ENCODE measurements at places on chromosomes 2 and 18.
A peak's percentile ranks its signal among the peaks of the same experiment; 100 is the strongest.

DNA sequence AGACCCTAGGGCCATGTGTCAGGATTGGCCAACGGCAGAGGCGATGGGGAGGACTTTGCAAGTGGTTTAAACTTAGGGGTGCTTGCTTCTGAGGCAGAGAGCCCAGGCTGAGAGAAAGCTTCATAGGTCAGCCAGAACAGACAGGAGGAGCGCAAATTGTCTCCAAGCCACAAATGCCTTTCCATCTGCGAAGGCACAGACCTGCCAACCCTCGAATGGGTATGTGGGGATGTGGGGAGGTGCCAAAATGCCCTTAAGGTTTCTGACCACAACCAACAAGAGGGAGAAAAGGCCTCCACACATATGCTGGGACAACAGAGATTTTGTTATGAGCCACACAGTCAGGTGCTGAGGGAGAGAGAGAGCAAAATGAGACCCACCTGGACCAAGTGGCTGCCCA, 283.6 kb downstream of the CYP26B1 start:
- peak; percentile 31 for DNase-seq

DNA sequence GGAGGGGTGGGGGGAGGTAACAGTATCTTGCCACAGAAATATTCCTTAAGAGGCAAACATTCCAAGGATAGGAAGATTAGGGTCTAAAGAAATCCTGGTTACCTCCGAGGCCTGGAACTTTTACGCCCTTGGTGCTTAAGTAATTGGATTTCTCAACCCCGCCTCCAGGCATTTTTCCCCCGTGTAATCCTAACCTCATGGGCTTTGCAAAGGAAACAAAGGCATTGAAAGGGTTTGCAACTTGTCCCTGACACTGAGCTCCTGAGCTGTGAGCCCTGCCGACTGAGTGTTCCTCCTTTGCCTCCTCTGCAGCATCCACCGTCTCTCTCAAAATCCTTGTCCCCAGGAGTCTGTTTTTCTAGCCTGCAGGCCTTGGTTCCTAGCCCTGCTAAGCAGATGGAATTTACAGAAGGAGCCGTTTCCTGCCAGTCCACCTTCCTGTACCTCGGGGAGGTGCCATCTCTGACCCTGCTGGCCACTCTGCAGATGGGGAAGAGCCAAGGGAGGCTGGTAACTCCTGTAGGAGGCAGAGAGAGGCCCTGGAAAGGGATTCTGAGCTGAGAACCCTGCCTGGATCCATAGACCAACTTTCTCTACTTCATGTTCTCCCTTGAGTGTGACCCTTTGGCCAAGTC, 24.2 kb downstream of the TET3 start:
- no peak for DNase-seq

DNA sequence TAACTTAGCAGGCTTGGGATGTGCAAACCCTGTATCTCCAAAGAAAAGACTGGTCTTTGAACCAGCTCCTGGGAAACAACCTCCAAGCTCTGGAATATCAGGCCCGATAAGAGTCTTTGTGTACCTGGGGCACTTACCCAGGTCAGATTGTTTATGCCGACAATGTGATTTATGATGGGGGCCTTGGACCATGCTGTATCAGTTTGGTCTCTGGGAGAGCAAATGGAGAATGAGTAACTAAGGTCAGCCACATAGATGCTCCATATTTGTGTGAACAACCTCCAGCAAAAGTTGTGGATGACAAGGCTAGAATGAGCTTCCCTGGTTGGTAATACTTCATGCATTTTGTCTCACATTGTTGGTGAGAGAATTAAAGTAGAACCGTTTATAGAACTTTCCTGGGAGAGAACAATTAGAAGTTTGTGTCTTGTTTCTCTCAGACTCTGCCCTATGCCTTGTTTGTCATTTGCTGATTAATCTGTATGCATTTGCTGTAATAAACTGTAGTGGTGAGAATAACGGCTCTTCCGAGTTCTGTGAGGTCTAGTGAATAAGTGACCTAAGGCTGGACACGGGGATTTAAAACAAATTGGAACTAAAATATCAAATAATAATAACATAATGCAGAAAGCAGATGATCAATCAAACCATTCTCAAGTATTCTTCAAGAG, 259.1 kb downstream of the XIRP2 start:
- DNase-seq = no peak

GRCh38 chr2:231212329-231212845, 14.0 kb downstream of the ARMC9 start:
- DNase-seq = no peak

DNA sequence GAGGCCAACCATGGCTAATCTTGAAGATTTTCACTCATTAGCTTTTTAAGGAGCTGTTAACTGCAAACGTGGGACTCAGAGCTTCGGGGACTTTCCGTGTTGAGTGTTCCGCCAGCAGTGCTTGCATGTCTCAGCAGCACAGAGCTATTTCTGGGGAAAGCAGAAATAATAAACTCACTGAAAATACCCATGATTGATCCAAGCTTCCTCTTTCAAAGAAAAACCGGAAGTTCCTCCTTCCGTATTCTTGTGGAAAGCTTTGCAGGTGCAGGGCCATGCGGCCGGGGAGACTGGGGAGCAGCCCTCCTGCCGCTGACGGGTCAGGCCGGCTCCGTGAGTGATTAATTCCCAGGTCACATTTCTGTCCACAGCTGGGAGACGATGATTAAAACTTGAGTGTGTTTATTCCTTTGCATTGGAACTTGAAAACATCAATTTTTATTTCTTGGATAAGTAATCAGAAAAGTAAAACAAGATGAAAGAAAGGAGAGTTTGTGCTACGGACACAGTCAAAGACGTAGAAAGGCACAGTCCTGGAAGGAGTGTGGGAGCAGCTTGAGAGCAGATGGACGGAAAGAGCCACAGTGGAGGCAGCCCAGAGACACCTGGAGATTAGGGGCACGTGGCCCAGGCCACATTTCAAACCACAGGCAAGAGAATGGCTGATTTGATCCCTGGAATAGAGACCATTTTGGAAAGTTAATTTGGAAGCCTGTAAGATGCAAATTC, 54.2 kb upstream of the CTDP1 start:
- DNase-seq = peak; percentile 70

DNA sequence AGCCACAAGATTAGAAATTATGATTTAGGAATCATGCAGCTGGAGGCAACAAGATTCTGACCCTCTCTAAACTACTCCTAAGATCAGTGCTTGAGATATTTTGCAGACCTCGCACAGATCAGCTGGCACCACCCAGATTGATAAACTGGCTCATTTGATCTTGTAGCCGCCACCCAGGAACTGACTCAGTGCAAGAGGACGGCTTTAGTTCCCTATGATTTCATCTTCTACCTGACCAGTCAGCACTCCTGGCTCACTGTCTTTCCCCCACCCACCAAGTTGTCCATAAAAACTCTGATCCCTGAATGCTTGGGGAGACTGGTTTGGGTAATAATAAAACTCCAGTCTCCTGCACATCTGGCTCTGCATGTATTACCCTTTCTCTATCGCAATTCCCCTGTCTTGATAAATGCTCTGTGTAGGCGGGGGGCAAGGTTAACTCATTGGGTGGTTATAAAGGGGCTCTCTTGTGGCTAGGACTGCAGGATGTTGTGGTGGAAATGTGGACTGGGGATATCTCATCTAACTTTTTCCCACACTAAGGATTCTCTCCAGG, 96.1 kb downstream of the ARL6IP6 start:
- DNase-seq = no peak
